ENCODE measurements at places on chromosomes 2 and 18.

DNA sequence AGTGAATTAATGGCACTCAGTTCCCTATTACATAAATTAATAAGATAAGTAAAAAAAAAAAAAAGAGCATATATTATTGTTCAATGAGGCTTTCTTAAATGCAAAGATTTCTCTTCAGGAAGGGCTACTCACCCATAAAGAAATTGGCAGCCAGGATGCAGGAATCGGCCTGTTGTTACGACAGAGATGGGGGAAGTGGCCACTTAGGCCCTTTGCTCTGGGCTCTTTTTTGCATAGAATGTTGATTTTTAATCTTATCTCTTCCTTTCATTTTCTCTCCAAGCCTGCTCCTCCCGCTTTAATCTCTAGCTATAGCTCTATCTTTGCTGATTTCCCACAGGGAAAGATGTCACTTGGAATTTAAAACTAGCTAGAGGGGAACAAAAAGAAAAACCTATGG, 391.8 kb upstream of the CRIM1 start:
- DNase-seq, result peak; percentile 37

GRCh38 chr2:181051861-181052522, 71.6 kb downstream of the UBE2E3 start:
- DNase-seq, result no peak

DNA sequence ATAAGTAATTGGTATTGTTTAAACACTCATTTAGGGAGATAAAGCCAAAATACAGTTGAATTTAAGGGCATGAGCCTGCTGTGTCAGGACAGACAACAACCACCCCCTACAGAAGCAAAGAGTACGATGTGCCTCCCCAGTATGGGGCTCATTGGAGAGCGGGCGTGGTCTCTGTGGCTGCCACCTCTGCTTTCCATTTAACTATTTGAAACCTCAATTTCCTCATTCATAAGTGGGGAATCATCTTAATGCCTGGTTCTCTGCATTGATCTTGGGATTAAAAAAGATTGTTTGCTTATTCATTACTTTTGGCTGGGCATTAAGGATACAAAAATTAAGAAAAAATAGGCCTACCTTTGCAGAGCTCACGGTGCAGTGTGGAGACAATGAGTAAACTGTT, 21.4 kb downstream of the KCNS3 start:
- DNase-seq, result no peak

DNA sequence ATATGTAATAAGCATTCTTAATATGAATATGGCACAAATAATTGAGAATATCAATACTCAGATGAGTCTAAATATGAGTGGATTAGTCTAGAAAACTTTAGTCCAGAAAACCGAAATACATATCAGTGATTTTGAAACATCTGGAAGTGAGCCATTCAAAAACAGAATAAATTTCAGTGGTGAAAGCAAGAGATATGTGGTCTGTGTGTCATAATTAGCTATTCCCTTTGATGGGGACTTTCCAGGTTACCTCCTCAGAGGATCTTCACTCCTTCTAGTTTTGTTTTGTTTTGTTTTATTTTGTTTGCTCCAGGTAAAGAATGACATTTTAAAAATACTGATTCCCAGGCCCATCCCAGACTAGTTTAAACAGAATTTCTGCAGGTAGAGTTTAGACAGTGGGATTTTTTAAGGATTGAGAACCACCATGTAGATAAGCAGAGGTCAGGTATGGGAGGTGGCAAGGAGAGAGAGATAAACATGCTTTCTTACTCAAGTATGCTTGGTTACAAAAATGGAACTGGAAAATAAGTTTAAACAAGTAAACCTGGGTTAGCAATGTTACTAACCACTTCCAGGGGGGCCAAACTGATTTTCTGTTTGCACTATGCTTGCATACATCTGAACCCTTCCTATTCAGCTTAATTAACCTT, 70.7 kb downstream of the NABP1 start:
- no peak for DNase-seq

- no peak for DNase-seq
Observed at GRCh38 chr2:100941646-100942240, 60.3 kb upstream of the RPL31 start.

- DNase-seq, result no peak
Observed at GRCh38 chr2:232485348-232485756, 2.3 kb downstream of the ECEL1 start.

- DNase-seq, result no peak
Observed at GRCh38 chr2:148974095-148974494, 64.4 kb upstream of the LYPD6B start.

DNA sequence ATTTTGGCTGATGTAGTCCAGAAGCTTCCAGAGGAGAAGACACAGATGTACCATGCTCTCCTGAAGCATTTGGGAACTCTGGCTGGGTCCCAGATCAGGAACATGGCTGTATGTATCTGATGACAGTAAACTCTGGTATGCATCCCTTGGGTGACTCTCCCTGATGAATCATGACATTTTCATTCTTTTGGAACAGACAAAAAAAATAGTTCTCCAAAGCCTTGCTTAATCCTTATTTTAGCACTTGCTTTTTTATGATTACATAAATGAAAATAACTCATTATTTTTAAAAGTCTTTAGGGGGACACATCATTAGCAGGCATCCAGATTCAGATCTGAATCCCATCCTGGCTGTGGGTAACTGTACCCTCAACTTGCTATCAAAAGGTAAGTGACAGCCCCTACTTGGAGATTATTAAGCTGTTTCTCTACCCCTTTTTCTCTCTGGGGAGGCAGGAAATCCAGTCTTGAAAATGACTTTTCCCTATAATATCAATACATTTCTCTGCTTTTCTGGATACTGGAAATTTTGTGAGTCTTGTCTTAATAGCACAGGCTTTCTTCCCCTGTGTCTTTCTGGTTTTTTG, 23.3 kb downstream of the AOX1 start:
- DNase-seq, result no peak

GRCh38 chr2:231720292-231720986, 12.1 kb downstream of the PTMA start:
- DNase-seq, result no peak

DNA sequence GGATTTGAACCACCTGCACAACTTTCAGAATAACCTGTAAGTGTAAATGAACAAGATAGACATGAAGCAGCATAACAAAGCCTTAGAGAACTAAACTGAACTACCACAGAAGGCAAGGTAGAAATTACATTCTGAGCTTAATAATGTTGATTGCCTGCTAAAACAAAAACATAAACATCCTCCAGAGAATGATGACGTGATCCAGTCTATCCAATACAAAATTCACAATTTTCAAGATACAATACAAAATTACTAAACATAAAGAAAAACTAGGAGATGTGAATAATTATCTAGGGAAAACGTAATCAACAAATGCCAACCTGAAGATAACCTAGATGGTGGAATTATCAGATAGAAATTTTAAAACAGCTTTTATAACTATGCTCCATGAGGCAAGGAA, 40.7 kb upstream of the EGR4 start:
- DNase-seq, result no peak

DNA sequence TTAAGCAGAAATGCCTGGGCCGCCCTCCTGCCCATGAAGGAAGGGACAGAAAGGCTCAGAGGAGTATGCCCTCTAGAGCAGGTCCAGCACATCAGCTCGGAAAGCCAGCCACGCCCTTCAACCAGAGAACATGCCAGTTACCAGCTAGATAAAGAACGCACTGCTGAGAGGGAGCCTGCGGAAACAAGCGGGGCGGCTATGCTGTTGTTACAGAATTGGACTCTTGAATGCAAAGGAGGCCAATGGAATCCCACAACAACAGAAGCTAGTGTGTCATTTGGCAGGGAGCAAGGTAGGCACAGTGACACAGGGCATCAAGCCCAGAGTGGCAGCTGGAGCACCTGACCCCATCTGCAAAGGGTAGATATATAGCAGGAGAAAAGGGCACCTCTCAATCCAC, 242.9 kb upstream of the ID2 start:
- DNase-seq, result no peak

- DNase-seq, result peak; percentile 87
Observed at GRCh38 chr2:109613081-109613921, 465 bp downstream of the SEPTIN10 start.

DNA sequence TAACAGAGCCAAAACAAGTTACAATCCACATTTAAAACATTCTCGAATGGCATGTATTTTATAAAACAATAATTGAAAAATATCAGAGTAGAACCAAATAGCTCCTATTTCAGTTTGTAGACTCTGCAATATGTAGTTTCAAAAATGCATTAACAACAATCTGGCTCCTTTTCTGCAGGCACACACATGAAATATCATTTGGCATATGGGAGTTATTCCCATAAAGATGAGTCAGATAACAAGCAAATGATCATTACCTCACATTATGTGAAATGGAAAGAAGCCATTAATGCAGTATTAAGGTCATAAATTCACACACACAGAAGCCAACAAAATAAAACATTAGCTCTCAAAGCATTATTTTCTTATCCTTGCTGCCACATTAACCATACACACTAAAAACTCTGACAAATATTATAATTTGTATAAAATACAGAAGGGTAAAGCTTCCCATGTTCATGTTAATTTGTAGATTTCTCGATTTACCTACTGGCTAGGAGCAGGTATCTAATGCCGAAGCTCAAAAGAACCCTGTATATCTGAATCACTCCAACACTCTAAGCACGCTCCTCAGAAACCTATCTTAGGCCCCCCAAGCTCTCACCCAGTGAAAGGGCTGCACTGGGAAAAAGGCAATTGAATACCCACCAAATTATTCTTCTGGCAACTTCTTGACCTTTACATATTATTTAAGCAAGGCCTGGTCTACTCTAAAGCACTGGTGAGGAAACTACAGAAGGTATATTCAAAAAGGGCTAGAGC, 13.8 kb downstream of the NBAS start:
- DNase-seq, result no peak

GRCh38 chr18:23067236-23067635, 68.0 kb upstream of the CABLES1 start:
- DNase-seq, result no peak

GRCh38 chr2:232600053-232600773, 33.2 kb upstream of the EFHD1 start:
- DNase-seq, result peak; percentile 13

Data from eye (tissue), 1 donor.